ENCODE measurements at places on chromosomes 16 and 17.

GRCh38 chr16:30830072-30830417, 43.0 kb upstream of the ZNF629 start:
- DNase-seq = no peak

DNA sequence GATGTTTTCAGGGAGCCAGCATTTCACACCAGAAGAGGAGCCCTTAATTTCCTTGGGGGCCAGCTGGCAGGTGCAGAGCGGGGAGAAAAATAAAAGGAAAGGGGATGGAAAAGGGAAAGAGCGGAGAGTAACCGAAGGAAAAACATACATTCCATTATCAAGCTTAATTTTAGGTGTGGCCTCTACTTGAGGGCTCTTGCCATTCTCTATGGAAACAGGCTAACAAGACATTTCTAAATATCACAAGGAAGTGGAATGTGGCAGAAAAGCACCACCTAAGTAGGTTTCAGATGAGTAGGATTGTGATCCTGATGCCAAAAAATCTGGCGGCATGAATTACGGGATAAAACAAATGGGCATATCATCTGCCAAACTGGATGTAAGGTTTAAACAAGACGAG, 970 bp upstream of the DYNC1LI2 start:
- DNase-seq = no peak

DNA sequence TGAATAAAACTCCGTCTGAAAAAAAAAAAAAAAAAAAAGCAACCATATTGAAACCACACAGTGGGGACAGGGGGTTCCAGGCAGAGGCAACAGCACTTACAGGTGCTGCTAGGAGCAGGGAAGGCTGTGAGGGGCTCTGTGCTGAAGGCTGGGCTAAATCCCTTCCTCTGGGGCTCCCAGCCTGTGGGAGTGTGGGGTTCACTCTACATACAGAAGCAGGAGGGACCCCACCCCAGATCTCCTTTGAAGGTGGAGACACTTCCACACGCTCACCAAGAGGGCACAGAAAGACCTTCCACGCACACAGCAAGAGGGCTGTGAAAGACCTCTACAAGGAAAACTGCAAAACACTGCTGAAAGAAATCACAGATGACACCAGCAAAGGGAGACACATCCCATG, 53.9 kb downstream of the USP22 start:
- DNase-seq = no peak

- DNase-seq = peak; percentile 77
Observed at GRCh38 chr17:75518201-75518600, 1.9 kb downstream of the TSEN54 start.

DNA sequence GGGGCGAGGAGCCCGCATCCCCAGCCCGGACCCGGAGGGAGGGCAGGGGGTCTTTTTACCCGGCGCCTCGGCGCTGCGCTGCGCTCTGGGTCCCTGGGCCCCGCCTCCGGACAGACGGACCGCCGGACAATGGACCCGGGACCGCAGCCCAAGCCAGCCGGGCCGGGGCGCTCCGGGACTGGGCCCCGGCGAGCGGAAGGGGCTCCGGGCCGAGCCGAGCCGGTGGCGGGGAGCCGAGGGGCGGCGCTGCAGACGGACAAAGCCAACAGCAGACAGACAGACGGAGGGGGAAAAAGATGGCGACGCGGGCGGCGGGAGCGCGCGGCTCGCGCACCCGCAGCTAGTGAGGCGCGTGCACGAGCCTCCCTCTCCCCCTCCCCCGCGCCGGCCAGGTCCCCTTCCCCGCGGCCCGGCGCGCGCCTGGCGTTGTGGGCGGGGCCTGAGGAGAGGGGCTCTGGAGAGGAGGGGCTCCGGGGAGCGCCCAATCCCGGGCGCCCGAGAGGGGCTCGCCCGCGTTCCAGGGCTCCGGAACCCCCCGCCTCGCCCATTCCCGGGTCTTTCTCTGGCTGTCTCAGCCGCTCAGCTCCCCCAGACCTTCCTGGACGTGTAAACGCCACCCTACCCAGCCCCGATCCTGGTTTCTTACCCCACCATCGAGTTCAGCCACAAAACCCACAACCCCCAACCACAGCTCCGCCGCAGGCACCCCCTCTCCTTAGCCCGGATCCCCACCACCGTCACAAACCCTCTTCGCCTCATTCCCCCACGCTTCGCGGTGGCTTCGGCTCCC, at the start of gene ZNF821:
Gene ZNF821, minus strand, starts transcription at position 334 of the 790 bp plus-strand sequence. CDS start 4,236 bp downstream, outside the sequence.
- peak; percentile 91 for DNase-seq

DNA sequence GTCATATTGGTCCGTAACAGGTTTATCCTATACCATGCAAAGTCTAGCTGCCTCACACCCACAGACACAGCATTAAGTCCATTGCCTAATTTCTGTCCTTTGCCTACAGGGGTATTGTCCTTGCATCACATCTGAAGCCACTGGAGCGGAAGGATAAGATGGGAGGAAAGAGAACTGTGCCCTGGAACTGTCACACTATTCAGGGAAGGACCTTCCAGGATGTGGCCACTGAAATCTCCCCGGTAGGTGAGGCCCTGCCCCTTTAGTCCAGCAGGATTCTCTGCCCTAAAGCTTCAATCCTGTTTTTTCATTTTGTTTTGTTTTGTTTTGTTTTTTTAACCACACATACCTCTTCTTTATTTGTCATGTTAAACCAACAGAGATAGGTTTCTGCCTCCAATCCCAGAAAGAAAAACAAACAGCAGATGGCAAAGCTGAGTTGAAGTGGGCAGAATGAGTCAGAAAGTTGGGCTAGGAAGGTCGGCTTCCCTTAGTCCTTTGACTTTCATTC, 2.2 kb upstream of the EFTUD2 start:
- no peak for DNase-seq

GRCh38 chr17:34798581-34798980, 162.7 kb downstream of the CCT6B start:
- no peak for DNase-seq

DNA sequence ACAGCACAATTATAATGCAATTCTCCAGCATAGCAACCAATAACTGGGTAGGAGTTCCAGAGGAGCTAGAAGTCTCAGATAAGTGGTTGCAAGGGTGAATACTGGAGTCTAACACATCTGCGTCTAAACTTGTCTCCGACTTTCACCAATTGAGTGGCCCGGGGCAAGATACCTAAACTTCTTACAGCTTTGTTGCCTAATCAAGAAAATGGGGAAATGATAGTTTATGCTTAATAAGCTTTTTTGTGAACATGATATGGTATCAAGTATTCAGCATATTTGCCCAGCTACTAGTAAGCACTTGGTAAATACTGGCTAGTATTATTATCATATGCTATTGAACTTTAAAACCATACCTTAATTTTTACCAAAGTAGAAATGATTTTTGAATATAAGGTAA, 183.5 kb downstream of the KCNJ2 start:
- DNase-seq = no peak

- DNase-seq = no peak
Observed at GRCh38 chr17:65093930-65094329, 37.4 kb upstream of the GNA13 start.

DNA sequence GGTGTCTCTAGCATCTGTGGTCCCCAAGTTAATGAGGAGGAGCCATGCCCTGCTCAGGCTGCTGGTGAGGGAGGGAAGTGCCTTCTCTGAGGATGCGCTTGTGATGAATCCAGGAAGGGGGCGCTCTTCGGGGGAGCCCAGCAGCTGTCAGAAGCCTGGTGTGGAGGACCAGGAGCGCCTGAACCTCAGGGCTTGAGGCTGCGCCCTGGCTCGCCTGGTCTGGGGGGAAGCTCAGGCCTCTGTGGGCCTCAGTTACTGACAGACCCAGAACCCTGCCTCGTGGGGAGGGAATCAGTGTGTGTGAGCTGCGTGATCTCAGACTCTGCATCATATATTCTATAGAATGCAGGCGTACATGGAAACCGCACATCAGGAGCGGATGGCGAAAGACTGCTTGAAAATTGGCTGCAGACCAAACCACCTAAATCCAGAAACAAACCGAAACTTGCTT, 126.1 kb downstream of the SEC14L1 start:
- DNase-seq = no peak

DNA sequence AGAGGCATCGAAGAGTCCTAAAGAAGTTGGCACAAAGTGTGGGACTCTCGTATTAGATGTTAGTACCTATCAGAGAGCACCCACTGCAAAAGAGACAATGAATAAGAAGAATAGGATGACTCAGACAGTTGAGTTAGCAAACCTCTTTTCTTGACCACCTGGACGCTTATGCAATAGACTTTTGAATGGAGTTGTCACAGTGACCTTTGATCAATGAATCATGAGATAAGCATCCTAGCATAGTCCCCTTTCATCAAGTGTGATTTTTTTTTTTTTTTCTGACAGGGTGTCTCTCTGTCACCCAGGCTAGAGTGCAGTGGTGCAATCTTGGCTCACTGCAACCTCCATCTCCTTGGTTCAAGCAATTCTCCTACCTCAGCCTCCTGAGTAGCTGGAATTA, 1417.9 kb upstream of the GOT2 start:
- DNase-seq = no peak

GRCh38 chr17:66698270-66698669, 136.6 kb upstream of the CACNG5 start:
- DNase-seq = no peak

- DNase-seq = no peak
Observed at GRCh38 chr17:5698959-5699358, 114.7 kb upstream of the NLRP1 start.

GRCh38 chr16:75238132-75238852, 13.1 kb downstream of the BCAR1 start:
- DNase-seq = no peak

- no peak for DNase-seq
Observed at GRCh38 chr17:15341385-15341849, at the start of gene TEKT3. Gene TEKT3 (minus strand): TSS chr17:15341597. CDS start chr17:15331585, 10,012 bp downstream.

DNA sequence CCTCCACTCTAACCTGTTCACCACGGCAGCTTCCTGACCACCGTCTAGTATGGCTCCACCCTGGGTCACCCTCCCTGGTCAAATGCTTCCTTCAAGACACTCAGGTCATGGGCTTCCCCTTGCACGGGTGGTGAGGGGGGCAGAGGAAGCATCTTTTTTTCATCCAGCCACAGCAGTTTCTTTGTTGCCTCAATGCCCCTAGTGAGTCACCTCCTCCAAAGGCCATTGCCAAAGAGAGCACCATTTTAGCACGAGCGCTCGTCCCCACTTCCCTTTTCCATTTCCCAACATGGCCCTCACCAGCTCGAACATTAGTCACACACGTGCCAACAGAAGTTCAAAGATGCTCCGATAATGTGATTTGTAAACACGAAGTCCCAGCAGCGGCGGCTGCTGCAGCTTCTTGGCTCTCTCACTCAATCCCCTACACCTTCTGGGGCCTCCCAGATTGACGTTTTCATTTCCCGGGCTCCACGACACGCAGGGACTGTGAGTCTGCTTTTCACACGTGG, 134.6 kb downstream of the GAS7 start:
- DNase-seq = no peak

GRCh38 chr17:28571361-28572122, at the start of gene PIGS:
Gene PIGS (minus strand): TSS chr17:28571524. CDS start chr17:28571496, 28 bp downstream.
- peak; percentile 94 for DNase-seq

GRCh38 chr16:72752004-72752695, 295.8 kb downstream of the ZFHX3 start:
- DNase-seq = no peak

DNA sequence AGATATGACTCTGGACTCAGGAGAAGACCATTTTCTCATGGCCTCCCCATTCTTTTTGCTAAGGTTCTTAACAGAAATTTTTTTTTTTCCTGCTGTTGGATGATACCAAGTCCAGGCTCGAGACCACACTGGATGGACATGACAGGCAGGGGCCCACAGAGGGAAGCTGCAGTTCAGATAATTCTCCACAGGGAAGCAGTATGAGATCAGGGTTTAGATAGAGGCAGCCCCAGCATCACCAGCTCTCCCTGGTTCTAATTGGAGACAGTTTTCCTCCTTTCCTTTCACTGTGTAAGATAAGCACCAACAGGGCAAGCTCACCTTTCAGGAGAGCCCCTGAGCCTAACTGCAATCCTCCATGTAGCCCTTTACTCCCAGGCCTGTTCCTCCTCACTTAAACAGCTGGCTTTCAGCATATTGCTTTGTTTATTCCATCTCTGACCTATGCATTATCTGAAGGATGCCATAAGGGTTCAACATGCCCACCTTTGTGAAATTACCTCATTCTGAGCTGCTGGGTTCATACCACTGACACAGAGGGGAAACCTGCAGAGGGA, 108.1 kb downstream of the SNX11 start:
- DNase-seq = no peak

DNA sequence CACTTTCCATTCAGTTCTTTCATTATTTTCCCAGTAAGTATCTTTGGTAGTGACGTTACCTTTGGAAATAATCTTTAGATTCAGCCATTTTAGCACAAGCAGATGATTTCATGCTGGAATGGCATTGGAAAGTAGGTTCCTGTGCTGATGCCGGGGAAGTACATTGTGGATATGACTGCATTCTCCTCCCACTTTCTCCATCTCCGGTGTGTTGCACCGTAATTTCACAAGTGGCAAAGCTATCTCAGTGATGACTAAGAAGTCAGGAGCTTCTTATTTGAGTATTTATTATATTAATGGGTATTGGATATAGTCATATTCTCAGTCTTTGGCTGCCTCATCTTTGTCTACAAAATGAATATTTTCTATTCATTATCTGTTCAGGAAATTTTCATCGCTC, 69.8 kb downstream of the MRTFB start:
- no peak for DNase-seq

GRCh38 chr16:69481901-69482341, 57.5 kb downstream of the CYB5B start:
- no peak for DNase-seq

GRCh38 chr16:35188288-35189155, 1729.1 kb downstream of the TP53TG3F start:
- DNase-seq = no peak

DNA sequence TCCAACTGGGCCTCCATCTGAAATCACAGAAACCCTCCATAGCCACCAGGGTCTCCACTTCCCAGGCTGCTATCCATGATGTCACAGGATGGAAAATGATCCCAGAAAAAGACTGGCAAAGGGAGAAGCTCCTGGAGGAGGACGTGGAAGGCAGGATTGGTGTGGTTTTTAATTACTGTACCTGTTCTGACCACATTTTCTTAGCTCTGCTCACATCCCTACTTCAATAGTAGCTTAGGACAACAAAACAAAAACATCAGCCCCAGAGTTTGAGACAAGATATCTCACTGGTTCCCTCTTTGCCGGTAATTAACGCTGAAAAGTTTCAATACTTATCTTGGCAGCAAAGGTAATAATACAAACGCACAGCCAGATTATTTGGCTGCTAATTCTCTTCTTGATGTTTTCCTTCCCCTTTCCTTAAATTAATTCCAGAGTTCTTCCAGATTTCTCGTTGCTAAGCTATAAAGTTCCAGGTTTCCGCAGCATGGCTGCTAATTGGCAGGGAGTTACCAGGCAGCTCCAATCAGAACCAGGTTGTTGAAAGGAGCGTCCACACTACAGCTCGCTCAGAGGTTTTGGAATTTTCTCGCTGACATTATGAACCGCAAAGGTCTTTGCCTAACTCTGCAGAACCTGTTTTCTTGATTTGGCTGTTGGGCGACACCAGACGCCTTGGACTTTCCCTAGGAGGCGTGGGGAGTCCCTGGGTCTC, 263.4 kb downstream of the MRTFB start:
- no peak for DNase-seq

- DNase-seq = no peak
Observed at GRCh38 chr17:33902901-33903449, 352.1 kb upstream of the CCL2 start.

- DNase-seq = no peak
Observed at GRCh38 chr17:3528403-3528851, 29.2 kb downstream of the TRPV3 start.

- DNase-seq = peak; percentile 93
Observed at GRCh38 chr16:87702325-87702811, 63.4 kb downstream of the KLHDC4 start.

All from GM13977 (cell line).